Cortex of kidney (tissue), 1 donor: ENCODE measurements at places on chromosomes 4 and X.

- DNase-seq: no peak
Measured at GRCh38 chrX:154502989-154503388, 12.6 kb upstream of the SLC10A3 start.

GRCh38 chrX:28697732-28698131, 110.5 kb downstream of the IL1RAPL1 start:
- no peak for DNase-seq

GRCh38 chr4:75511841-75512240, 2.4 kb downstream of the RCHY1 start:
- DNase-seq: no peak

DNA sequence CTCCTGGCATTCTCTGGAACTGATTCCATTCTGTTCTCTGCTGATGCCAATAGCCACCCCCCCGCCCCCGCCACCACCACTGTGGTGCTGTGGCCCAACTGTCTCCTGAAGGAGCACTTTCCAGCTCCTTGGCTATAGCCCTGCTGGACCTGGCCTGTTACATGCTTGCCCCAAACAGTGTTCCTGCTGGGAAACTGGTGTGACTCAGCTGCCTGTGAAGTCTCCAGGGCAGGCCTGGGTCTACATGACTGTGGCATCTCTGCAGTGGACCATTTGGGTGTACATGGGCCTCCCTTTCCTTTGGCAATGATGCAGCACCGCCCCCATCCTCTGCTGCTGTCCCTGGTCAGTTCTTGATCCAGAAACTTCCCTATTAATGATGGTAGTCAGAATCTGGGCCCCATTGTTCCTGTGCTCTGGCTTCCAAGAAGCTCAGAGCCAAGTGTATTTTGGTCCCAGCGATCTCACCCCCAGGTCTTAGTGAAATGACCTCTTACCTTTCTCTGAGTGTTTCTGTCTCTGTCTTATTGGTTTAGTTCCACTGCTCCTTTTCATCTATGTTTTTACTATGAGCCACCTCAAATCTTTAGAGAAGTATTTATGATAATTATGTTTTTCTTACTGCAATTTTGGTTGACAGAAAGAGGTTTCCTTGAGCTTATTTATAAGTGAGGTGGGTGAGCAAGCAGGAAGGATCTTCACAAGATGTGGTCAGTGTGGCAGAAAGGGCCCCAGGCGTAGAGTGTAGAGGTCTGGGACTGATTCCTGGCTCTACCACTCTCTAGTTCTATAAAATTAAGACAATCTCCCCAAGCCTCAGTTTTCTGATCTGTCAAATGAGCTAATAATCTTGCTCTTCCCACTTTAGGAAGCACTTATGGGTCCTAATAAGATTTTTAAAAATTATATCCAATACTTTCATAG, 210.7 kb upstream of the EOLA2 start:
- no peak for DNase-seq

DNA sequence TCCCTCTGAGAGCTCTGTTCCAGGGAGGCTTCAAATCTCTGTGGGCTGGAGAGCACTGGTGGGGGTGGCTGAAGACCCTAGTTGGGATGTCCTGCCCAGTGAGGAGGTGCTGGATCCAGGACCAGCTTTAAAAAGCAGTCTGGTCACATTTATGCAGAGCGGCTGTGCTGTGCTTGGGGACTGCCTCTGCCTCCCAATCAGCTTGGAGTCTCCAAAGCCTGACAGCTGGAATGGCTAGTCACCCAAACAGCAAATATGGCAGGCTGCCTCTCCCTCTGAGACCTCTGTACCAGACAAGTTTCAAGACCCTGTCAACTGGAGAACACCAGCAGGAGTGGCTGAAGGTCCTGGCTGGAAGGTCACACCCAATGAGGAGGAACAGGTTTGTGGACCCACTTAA, 848.1 kb upstream of the DIAPH2 start:
- no peak for DNase-seq

- DNase-seq: no peak
Measured at GRCh38 chr4:68883870-68884269, 67.7 kb downstream of the UGT2A3 start.

GRCh38 chr4:24287096-24287495, 297.3 kb downstream of the DHX15 start:
- no peak for DNase-seq

DNA sequence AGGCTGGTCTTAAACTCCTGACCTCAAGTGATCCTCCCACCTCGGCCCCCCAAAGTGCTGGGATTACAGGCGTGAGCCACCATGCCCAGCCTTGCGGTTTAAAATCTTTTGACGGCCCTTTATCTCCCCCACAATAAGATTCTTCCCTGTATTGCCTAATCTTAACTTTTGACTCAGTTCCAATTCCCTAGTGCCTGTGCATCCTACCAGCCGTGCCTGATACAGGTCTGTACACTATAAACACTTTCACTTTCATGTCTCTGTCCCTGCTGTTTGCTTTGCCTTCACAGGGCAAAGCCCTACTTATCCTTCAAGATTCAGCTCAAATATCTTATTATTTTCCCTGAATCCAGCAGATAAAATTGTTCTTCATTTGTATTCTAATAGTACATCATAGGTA, 74.6 kb downstream of the WDR44 start:
- DNase-seq: no peak

DNA sequence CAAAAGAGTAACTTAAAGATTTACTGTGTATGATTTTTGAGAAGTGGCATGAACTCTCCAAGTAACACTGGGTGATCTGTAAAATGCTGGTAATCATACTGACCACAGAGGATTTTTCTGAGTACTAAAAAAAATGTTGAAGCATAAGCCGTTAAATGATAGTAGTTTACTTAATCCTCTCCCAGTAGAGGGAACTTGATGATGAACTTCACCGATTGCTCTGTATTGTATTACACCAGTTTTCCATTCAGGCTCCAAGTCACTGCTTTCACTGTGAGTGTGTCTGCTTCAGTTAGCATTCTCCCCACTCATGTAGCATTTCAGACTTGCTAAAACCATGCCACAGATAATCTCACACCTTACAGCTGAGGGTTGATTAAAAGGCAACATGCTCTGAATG, 294.1 kb downstream of the GBA3 start:
- DNase-seq: no peak

DNA sequence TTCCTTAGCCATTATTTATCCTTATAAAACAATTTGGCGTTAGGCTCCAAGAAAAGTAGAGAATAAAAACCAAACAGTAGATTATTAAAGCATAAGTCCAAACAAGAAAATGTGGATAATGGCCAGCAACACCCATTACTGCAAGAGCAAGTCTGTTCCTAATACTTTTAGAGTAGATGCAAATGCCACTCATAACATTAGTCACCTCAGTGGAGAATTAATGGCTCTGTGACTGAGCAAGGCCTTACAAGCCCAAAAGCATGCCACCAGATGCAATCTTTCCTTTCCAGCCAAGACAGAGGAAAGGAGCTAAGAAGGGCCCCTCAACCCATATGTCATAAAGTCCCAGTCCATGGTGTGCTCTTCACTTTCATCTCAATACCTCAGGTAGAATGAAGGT, 373.8 kb downstream of the OPHN1 start:
- no peak for DNase-seq

DNA sequence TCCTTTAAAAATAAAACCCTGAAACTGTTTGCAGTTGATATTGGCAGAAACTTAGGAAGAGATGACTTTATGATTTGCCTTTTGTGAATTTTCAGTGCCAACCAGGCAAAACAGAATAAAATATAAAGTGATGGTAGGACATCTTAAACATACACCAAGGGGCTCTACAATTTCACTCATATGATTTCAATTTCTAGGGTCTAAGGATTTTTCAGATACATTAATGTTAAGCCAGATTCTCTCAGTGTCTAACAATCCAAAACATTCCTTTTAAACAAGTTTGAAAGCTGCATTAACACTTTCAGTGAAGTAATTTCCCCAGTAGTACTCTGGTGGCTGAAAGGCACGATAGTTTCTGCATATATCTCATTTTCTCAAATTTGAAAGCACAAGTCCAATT, 1262.0 kb upstream of the ADGRL3 start:
- no peak for DNase-seq

- no peak for DNase-seq
Measured at GRCh38 chr4:177562163-177562562, 119.9 kb upstream of the AGA start.

- DNase-seq: no peak
Measured at GRCh38 chr4:72900952-72901351, 168.6 kb downstream of the COX18 start.

- no peak for DNase-seq
Measured at GRCh38 chr4:148015058-148015457, 283.2 kb downstream of the ARHGAP10 start.

DNA sequence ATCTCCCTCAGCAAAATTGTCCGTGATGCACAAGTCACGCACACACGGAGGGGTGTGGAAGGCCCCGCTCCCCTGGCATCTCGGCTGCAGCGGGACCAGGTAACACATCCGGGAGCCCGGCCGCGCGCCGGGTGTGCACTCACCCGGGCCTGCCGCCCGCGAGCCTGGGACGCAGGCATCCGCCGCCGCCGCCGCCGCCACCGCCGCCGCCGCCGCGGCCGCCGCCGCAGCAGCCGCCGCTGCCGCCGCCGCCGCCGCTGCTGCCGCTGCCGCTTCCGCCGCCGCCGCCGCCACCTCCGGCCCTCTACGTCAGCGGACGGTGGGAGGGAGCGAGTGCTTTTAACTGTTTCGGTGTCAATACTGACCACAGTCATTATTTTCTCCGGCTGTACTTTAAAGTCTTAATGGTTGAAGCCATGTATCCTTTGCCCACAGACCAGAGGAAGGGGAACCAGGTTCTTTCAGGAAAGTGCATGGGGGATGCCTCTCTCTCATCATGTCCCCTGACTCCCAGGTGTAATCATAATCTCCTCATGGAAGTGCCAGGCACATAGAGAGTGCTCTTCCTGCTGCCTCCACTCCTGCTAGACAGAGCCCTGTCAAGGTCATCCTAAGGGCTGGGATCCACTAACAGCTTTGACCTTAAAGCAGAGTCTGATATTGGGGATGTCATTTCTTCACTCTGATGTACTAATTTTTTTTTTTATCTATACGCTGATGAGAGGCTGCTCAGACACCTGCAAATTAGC, 38.0 kb downstream of the MAGEE2 start:
- DNase-seq: no peak

DNA sequence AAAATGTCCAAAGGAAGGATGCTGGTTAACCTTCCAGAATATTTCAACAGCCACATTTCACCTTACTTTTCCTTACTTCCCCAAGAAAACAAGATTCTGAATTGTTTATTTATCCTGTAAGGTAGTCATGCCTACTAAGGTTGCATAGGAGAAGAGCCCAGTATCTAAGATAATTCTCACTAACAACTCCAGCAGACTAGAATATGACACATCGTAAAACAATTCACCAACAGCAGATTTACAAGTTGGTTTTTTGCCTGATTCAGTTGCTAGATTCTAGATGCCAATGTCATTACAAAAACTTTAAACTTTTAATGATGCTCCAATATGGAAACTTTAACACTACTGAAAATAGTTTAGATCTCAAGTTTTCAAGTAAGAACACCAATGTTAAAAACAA, 176.4 kb downstream of the IL13RA2 start:
- DNase-seq: no peak

- peak; percentile 7 for DNase-seq
Measured at GRCh38 chr4:76589402-76589801, 154.4 kb downstream of the SHROOM3 start.

DNA sequence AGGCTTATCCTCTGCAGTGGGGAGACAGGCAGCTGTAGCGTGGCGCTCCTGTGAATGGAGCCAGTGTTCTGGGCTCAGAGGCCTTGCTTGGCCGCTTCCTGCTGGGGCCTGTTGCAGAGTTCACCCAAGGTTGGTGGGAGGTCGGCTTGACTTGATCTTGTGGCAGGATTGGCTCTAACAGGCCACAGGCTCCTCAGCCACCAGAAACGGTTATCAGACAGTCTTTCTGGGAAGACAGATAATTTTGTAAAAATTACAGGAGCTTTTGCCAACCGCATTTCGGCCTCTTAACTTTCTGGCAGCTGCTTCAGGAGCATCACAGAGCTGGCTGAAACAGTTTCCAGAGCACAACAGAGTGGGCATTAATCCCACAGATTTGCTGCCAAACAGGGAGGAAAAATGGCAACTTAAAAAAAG, 66.4 kb downstream of the DIPK2B start:
- DNase-seq: no peak

GRCh38 chrX:7261672-7262332, 113.8 kb upstream of the PUDP start:
- DNase-seq: no peak

DNA sequence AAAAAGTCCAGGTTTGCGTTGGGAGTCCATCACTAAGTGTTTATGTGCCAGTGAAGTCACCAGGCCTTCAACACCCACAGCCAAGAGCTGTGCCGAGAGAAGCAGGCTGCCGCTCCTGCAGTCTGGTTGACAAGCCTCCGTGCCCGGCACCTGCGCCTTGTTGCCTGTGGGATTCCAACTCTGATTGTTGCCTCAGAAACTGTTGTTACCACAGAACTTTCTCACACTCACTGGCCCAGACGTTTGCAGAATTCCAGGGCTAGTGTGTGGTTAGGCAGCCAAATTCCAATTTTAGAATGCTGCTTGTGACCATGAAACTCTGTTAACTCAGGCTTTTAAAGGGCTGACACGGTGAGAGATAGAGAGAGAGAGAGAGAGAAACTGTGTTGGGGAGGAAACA, 119.5 kb upstream of the LIMCH1 start:
- DNase-seq: no peak

DNA sequence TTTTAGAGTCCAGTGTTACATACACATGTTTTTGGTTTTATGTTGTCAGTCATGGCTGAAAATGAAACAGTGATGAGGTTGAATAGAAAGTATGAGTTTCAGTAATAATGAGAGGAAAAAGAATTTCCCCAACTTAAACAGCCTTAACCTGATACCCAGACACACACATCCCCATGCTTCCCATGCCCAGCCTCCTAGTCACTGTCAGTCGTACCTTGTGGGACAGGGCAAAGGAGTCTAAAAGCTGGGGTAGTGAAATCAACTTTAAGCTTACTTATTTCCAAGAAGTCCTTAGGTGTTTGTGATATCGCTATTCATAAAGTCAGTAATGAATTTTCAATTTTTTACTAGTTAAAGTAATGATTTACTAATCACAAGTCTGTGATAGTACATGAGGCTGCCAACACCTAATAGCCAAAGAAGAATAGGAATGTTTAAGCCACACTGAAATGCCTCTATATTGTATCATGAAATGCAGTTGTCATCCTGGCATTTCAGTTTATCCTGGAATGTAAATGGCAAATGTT, 24.3 kb upstream of the GPR34 start:
- no peak for DNase-seq

- no peak for DNase-seq
Measured at GRCh38 chr4:83360018-83360417, 25.4 kb upstream of the HPSE start.

DNA sequence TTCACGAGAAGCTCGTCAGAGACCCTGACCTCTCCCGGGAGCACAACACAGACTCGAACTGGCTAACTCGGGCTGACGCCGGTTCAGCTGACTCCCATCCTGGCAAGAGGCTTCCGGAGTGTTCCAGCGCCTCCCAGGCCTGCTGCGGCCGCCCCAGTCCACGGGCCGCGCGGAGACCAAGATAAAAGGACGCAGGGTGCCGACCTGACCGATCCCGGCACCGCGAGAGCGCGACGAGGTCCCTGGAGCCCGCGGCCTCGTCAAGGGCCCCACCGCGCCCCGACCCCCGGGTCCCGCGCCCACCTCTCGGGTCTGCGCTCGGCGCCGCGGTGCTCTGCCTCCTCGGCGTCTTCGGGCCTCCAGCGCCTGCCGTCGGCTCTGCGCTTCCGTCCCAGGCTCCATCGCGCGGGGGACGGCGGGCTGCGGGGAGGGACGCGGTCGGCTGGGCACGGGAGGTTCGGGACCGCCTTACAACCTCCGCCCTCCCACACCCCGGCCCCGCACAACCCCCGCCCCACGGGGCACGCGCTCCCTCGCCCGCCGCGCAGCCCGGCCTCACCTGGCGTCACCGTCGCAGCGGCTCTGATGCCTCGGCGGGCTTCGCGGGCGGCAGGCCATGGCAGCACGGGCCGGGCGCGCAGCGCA, 426 bp downstream of the SLBP start:
- no peak for DNase-seq
